ENCODE measurements at places on chromosomes 3 and 15. TPM values are rescaled to one million over a fixed set of nuclear protein-coding genes. Genes with fewer than 3 reads are reported as not detected.

Gene DUOXA2
- total RNA-seq: not detected

Gene GOLGA6L4
- total RNA-seq: 0.83 TPM

DNA sequence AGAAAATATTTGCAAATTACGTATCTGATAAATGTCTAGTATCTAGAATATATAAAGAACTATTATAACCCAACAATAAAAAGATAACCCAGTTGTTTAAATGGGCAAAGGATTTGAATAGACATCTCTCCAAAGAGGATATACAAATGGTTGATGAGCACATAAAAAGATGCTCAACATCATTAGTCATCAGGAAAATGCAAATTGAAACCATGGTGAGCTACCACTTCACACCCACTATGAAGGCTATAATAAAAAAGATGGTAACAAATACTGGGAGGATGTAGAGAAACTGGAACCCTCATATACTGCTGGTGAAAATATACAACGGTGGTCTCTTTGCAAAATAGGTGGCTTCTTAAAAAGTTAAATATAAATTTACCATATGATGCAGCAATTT is 28.0 kb downstream of the RAD51 start:
- no peaks in the 10 kb centered on the region for H3K27me3 ChIP-seq
- H3K4me1 ChIP-seq: peaks cover 15% of the 10 kb centered on the region
- no peak overlapping the region for H3K4me3 ChIP-seq
- no peak overlapping the region for H3K27ac ChIP-seq
- DNase-seq: no peak

DNA sequence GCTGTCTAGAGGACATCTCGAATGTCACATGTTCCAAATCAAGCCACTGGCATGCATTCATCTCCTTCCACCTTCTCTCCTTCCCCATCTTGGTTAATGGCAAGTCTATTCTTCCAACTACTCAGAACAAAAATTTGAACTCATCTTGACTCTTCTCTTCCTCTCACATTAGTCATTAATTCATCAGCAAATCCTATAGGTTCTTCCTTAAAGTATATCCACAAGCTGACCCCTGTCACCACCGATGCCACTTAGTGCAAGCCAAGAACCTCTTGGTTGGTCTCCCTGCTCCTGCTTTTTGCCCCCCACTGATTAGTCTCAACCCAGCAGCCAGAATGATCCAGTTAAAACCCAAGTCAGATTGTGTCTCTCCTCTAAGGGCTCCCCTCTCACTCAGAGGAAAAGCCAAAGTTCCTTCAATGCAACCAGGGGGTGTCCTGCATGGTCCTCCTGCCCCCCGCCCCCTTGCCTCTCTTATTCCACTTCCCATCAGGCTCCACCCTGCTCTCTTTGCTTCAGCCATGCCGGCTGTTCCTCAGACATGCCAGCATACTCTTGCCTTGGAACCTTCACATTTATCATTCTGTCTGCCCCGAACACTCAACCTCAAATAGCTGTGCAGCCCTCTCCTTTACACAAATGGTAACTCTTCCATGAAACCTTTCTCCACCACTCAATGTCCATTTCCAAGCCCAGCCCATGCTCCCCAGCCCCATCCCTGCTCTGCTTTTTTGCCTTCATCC is 1.0 kb upstream of the GALNT15 start:
- peaks cover 2% of the 10 kb centered on the region for H3K4me1 ChIP-seq
- no peak for DNase-seq
- no peaks in the 10 kb centered on the region for H3K36me3 ChIP-seq
- peaks cover 24% of the 10 kb centered on the region for H3K27me3 ChIP-seq

- DNase-seq: no peak
- H3K4me3 ChIP-seq: no peak overlapping the region
- H3K27ac ChIP-seq: no peak overlapping the region
- no peaks in the 10 kb centered on the region for H3K36me3 ChIP-seq
Measured at GRCh38 chr3:127369356-127369935, 81.6 kb upstream of the PRR20G start.
